ENCODE measurements at places on chromosomes 6 and 20.

DNA sequence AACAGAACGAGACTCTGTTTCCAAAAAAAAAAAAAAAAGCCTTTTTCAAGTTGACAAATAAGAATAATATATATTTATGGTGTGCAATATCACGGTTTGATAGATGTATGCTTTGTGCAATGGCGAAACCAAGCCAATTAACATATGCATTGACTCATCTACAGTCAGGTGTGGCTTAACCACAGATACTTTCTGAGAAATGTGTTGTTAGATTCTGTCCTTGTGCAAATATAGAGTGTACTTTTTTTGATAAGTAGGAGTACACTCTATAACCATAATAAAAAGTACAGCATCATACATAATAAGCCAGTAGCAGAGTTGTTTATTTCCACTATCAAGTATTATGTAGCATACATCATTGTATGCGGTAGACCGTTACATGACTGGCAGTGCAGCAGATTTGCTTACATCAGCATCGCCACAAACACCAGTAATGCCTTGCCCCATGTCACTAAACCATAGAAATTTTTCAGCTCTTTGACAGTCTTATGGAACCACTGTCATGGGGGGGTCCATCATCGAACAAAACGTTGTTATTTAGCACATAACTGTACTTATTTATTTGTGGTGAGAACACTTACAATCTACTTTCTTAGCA is 59.2 kb downstream of the TMEM170B start:
- no peak for DNase-seq

- DNase-seq: peak; percentile 39
Observed at GRCh38 chr6:52389626-52390360, 27.8 kb downstream of the PAQR8 start.

GRCh38 chr6:85465762-85466161 is 15.9 kb downstream of the NT5E start:
- no peak for DNase-seq

DNA sequence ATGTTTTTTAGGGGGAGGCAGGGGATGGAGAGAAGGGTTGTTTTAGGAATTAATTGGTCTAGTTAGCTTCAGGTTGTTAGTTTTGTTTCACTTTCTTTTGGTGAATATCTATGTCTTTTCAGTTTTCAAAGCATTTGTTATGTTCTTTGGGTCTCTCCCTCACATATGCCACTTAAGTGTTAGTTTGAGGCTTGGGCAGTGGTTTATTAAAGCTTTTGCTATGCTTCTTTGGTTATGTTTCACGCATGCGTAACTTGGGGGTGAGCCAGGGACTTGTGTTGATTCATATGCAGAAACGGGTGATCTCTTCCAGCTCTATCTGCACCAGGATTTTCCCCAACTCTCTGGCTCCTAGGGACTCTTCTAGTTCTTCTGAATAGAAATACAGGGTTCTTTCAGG is 11.4 kb upstream of the MMS22L start:
- DNase-seq: no peak

DNA sequence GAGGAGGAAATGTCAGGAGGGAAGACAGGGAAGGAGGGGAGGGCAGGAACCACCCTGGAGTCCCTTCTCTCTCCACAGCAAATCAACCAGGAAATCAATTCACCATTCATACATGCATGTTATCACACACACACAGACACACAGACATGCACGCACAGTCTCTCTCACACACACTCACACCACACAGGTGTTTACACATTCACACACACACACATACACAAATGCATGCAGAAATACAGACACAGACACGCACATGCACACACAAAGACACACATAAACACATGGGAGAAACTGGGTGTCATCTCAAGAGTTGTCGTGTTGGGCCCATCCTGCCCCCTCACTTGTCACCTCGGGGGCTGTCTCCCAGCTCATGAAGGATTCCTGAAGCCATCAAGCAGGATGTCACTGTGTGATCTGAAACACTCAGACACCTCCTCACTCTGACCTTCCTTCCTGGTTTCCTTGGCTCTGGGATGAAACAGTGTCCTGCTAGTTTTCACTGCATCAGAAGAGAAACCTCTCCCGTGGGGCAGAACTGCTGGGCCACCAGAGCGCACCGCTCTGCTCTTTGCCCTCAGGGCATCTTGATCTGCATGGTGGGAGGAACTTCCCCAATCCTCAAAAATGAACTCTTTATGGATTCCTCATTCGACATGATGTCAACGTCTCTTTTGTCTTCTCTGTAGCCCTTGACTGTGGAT is 9.2 kb downstream of the RAET1G start:
- no peak for DNase-seq

DNA sequence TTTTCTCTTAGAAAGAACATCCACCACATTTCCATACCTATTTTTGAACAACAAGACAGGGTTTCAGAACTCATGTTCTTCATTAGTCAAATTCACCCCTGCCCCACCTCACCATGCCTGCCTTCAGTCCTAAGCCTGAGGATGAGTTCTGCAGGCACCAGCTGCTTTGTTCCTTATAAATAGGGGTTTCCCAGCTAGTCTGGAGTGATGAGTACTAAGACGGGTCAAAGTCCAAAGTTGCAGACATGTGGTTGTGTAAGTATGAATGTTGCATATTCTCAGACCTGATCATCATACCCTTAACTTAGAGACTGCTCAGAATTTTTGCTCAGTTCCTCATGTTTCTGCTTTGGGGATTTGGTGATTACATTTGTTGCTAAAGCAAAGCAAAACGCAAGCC is 257.7 kb upstream of the CDYL start:
- DNase-seq: no peak

- no peak for DNase-seq
Observed at GRCh38 chr6:129217701-129218100, 334.8 kb downstream of the LAMA2 start.
